ENCODE measurements at places on chromosomes 5 and 9.

DNA sequence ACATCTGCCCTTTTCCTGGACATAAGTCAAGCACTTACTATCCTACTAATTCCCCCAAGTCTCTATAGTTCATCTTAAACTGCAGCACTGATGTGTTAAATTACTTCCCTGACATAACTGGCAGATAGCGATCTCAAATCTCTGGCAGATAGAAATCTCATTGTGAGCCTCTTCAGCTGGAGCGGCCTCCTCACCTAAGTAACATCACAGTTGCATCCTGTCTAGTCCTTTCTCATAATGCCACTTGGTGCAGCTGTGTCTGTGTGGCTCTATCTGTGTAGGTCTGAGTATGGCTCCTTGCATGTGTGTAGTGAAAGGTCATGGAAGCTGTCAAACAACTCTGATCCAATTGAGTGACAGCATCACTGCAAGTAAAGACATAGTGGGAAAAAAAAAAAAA is 53.6 kb upstream of the FST start:
- no peak for DNase-seq

DNA sequence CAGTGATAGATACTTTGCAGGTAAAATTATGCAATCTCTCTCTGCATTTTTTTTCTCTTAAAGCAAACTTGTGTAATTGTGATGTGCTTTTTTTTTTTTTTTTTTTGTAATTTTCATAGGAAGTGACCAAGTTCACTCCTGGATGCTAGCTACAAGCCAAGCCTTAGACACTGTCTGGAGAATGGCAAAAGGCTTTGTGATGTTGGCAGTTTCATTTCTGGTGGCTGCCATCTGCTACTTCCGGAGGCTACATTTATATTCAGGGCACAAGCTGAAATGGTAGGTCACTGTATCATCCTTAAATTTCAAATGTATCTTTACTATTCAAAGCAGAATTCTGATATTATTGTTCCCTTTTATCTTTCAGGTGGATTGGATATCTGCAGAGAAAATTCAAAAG is 19.3 kb downstream of the OTULINL start:
- DNase-seq = no peak

- no peak for DNase-seq
These were observed 53.6 kb downstream of the SAXO1 start for GRCh38 chr9:18979367-18979766.

- no peak for DNase-seq
These were observed 260.3 kb upstream of the CDH10 start for GRCh38 chr5:24904981-24905517.

GRCh38 chr5:72555871-72556270 is 48.7 kb upstream of the ZNF366 start:
- DNase-seq = no peak

- DNase-seq = no peak
These were observed 97.4 kb upstream of the FGF10 start for GRCh38 chr5:44486591-44486990.

GRCh38 chr5:41093803-41094202 is 22.7 kb upstream of the MROH2B start:
- no peak for DNase-seq

DNA sequence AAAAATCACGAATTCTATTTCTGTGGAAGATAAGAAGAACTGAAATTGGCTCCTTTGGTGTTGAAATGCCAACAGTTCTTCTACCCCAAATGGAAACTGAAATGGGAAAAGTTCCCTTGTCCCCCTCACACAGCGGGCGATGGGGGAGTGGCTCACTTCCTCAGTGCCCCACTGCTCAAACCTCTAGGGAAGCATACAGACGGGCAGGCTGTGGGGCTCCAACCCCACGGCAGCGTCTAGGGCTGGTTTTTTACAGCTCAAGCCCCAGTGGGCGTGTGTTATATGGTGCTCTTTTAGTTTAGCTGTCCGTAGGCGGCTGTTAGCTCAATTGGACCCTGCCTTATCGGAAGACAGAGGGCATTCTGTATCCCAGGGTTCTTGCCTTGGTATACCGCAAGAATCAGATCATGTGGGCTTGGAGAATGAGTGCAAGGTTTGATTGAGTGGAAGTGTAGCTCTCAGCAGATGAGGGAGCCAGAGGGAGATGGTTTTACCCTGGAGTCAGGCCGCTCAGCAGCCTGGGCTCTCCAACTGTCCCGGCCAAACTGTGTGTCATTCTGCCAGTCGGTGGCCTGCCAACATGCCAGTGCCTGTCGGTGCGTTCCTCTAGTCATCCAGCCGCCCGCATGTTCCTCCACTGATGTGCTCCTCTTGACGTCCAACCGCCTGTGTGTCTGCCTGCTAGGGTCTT is 166.3 kb upstream of the ZNF608 start:
- no peak for DNase-seq

DNA sequence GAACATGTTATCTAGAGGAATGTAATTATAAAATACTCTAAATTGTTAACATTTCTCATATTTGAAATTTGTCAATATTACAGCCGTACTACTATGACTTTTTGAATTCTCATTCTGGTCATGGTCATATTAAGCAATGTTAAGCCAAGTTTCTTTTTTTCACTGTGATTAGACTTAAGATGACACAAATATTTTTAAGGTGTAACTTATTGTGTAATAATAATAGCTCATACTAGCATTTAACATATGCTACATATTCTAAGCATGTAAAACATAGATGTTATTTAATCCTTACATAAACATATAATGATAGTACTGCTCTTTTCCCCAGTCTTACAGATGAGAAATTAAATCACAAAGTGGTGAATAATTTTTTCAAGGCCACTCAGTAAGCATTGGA is 35.9 kb upstream of the LRRC70 start:
- no peak for DNase-seq

DNA sequence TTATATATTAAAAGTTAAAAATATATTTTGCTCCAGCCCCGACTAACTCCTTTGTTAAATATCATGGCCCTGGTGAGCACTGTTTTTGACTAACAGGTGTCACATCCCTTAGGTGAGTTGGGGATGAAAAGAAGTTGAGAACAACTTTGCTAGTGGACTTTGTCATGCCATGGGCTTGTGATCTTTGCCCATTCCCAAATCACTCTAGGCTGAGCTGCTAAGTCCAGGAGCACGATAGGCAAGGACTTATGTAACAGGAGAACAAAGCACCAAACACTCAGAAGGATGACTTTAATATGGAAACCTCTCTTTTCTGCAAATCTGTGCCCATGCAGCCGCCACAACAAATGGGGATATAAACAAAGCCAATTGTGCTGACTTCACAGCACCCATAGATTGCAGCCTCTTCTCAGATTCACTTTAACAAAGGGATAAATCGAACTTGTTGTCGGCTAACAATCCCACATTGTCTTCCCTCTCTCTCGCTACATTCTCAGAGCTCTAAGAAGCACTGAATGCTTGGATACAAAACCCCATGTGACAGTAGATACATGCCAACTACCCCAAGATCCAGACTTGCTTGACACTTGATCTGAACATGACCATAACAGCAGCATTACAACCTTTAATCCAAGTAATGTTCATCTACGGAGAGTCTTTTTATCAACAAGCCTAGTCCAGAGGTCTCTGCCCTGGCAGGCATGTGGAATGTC is 86.8 kb upstream of the CD180 start:
- DNase-seq = no peak

DNA sequence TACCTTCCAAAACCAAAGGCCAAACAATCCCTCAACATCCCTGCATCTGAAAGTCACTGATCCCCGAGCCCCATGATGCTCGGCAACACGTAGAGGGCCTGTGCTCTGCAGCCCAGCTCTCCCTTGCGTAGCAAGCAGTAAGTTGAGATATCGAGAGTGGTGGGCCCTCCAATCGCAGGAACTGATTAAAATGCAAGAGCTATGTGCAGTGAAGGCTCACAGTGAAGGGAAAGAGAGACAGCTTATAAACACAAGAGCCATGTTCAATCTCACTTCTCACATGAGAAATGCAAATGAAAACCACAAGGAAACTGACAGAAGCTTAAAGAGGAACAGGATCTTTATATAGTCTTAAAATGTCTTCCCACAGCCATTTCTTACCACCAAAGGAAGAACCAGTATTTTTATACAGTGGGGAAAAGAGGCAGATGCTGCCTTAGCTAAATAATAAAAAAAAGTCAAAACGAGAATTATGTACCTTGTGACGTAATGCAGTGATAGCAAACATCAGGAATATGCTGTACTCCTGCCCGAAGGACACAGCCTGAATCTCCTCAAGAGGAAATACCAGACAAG is 24.6 kb downstream of the TTF1 start:
- DNase-seq = peak; percentile 8

- no peak for DNase-seq
These were observed 103.1 kb upstream of the CLINT1 start for GRCh38 chr5:157961896-157962590.

GRCh38 chr5:154516475-154516874 is 38.4 kb upstream of the HAND1 start:
- DNase-seq = no peak

DNA sequence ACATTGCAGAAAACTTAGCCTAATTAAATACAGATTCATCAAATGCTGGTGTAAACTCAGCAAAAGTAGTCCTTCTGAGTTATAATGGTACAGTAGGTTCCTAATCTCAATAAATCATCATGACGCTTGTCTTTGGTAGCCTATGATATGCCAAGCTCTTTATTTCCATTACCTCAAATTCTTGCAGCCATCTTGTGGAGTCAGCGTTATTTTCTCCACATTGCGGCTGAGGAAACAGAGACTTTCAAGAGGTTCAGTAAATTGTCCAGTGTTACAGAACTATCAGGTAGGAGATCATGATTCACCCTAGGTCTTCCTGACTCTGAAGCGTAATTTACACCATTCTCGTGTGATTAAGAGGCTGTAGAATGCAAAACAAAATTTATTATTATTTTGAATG is 237.2 kb downstream of the PCSK5 start:
- DNase-seq = no peak

- no peak for DNase-seq
These were observed 198.7 kb upstream of the MPDZ start for GRCh38 chr9:13478160-13478559.

DNA sequence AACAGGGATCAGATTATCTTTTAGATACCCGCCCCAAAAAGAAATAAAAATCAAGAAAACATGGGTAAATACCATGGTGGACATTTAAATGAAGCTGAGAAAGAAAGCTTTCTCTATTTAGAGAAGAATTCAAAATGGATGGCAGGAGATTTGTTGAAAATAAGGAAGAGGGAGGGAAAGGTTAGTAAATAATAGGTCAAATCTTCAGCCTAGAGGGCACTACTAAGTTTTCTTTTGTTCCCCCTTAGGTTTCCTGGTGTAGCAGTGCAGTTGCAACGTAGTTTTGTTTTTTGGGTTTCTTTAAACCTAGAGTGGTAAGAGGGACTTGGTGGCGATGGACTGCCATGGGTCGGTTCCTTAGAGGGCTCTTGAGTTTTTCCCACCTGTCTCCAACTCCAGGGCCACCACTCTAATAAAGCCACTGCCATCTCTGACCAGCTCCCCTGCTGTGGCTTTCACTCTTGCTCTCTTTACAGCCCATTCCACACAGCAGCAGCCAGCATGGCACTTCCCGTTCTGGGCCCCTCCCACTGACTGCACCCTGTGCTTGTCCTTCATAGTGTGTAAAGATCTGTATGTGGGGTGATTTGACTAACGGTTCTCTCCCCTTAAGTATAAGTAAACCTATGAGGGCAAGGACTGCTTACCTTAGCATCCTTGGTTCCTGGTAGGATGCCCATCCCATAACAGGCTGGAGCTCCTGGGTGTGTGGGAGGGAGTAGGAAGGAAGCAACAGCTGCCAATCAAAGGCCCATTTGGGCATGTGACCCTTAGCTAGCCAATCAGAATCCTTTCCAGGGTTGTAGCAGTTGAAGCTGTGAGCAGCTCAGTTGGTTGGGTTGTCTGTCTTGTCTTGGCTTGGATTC is 118.3 kb downstream of the SLC1A3 start:
- DNase-seq = peak; percentile 60
